Cerebellar nuclear complex (tissue), 1 donor: ENCODE measurements at places on chromosomes 1 and 21.

DNA sequence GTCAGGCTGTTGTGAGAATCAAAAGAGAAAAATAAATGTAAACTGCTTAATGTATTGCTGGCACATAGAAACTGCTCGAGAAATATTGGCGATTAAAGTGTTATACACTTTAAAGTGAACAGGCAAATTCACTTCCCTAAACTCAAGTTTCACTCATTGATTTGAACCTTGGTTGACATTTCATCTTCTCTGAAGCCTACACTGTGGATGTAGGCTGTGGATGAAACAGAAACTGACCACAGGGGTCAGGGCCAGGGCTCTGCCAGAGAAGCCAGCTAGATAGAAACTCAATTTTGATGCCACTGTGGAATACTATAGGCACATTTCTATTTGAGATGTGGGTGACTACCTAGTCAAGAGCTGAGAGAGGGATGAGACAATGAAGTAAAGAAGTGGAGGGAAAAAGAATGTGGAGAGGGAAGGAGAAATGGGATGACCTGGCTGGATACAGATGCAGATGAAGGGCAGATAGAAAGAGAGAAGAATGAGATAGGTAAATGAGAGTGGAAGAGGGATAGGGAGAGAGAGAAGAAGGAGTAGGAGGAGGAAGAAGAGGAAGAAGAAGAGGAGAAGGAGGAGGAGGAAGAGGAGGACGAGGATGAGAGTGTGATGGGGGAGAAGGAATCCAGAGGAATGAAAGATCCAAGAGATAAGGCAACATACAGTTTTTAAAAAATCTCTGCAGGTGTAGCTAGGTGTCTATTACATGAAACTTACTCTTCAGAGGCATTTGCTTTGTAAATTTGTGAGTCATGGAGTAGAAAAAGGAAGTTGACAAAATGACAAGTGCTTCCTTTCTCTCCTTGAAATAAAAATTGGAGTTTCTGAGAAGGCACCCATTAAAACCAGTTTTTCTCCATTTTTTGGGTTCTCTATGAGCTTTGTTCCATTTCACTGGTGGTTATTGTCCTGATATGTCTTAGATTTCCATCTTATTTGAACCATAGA is 17.4 kb upstream of the CD1D start:
- no peak for DNase-seq

DNA sequence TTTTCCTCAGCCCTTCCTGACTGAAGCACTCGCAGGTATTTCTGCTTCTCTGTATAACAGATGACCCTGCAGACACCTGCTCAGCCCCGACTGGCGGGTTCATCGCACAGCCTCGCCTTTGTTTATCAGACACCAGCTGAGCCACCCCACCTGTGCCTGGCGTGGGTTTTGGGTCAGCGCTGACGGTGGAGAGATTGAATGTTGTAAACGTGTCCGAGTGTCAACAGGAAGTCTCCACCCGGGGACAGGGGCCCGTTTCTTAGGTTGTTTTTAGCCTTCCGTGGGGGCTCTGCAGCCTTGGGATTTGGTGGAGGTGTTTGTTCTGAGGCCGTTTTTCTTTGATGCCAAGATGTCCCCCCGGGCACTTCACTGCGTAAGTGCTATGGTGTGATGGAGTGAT is 60.1 kb downstream of the COL18A1 start:
- no peak for DNase-seq

GRCh38 chr1:70536708-70537366 is 125.8 kb downstream of the CTH start:
- DNase-seq: no peak

- no peak for DNase-seq
These were observed 34.8 kb downstream of the KCNAB2 start for GRCh38 chr1:6080469-6080868.

GRCh38 chr1:53046930-53047329 is 15.1 kb upstream of the PODN start:
- DNase-seq: peak; percentile 74

- no peak for DNase-seq
These were observed 8.5 kb upstream of the ARF1 start for GRCh38 chr1:228073857-228074545.

GRCh38 chr1:94755675-94756074 is 64.5 kb upstream of the SLC44A3 start:
- no peak for DNase-seq

GRCh38 chr1:61358770-61359455 is 276.6 kb downstream of the NFIA start:
- no peak for DNase-seq

GRCh38 chr1:155591770-155592169 is 18.2 kb upstream of the MSTO1 start:
- no peak for DNase-seq

GRCh38 chr21:40047211-40047610 is 180.0 kb downstream of the PCP4 start:
- no peak for DNase-seq

DNA sequence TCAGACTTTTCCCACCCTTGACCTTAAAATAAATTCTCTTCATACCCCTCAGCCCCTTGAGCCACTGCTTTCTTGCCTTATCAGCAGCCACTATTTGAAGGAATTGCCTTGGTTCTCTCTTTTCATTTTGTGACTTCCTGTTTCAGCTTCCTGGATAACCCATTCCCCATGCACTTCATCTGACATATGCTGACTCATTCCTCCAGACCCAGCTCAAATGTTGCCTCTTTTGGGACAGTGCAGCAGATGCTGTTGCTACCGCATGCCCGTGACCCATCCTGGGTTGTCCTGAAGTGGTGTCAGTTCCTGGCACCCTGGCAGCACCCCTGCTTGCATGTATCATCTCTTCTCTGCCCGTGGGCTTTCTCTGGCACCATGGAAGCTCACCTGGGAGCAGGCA is 496.1 kb downstream of the PTPRU start:
- DNase-seq: no peak

- DNase-seq: no peak
These were observed 118.4 kb downstream of the CRYAA start for GRCh38 chr21:43287111-43287760.

DNA sequence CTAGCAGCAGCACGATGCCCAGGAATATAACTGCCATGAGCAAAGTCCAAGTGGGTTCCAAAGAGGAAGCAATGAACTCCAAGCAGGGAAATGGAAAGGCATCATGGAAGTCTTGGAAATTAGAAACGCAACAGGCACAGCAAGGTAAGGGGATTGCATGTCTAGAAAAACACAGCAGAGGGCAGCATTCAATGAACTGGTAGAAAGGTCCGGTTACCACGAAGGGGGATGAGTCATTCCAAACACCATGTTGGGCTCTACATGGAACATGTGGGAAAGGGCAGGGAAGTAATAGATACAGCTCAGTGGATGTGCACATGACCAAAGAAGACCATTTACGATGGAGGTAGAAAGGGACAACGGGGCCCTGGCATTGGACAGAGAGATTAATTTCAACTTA is 36.4 kb downstream of the RXRG start:
- DNase-seq: no peak

DNA sequence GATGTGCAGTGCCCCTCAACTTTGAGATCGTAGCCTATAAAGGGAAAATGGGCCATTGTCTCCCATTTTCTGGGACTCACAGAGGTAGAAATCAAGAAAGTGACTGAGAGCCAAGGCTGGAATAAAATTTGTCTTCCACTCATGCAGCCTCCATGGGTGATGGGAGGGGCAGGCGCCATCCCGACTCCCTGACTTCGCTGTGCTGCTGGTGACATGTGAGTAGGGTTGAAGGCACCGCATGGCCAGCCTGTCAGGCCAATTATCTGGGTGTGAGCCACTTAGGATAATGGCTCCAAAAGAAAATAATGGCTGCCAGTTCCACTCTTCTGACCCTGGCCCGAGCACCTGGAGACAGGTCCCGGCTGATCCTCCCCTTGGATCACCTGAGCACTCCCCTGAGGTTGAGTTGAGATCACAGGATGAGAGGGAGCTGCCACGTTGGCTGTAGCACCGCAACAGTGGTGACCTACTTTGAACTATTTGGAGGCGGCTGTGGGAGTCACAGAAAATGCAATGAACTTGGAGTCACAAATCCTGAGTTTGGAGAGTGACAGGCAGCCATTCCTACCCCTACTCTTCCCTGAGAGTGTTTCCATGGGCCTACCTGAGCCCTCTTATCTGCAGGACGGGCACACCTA is 26.3 kb downstream of the CAPN9 start:
- DNase-seq: no peak

- DNase-seq: no peak
These were observed 46.0 kb downstream of the TRAPPC10 start for GRCh38 chr21:44057960-44058651.

- DNase-seq: no peak
These were observed 30.7 kb downstream of the CD58 start for GRCh38 chr1:116540088-116540487.

- no peak for DNase-seq
These were observed 30.1 kb downstream of the RAP1A start for GRCh38 chr1:111649648-111650047.

GRCh38 chr1:95252422-95252821 is 18.4 kb downstream of the RWDD3 start:
- no peak for DNase-seq

DNA sequence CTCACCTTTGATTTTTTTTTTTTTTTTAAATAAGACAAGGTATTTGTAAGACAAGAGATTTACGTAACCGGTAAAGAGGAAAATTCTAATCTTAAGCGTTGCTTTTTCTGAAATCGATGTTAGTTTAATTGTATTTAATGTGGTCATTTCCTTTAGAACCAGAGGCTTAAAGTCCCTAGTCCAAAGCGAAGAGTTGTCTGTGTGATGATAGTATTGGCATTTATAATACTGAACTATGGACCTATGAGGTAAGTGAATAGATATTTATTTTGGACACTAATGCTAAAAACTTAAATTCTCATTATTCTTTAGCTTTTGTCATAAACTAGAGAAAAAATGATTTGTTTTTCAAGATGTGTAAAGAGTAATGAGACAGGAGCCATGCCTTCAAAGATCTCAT is 54.8 kb downstream of the ATF6 start:
- no peak for DNase-seq

GRCh38 chr21:18370301-18370700 is 33.3 kb downstream of the TMPRSS15 start:
- no peak for DNase-seq

DNA sequence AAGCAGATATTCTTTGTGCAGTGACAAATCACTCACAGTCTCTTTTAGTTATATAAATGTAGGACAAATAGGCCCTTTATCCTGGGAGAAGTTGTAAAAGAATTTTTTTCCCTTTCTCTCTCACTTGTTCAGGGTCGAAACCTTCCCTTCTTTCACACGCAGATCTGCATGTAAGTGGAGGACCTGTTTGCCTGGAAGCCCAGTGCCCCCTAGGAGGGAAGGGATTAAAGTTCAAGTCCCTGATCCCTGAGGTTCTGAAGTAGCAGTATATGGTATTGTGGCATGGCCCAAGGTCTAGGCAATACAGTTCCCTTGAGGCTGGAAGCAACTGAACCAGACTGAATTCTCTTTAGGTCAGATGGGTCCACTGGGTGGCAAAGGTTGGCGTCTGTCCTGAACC is 48.6 kb upstream of the PTGFRN start:
- no peak for DNase-seq
